ENCODE measurements at places on chromosomes 7 and 10.

- DNase-seq: no peak
Measured at GRCh38 chr7:144731661-144732351, 104.0 kb downstream of the TPK1 start.

GRCh38 chr10:71912431-71912830 is 51.8 kb upstream of the CHST3 start:
- no peak for DNase-seq

DNA sequence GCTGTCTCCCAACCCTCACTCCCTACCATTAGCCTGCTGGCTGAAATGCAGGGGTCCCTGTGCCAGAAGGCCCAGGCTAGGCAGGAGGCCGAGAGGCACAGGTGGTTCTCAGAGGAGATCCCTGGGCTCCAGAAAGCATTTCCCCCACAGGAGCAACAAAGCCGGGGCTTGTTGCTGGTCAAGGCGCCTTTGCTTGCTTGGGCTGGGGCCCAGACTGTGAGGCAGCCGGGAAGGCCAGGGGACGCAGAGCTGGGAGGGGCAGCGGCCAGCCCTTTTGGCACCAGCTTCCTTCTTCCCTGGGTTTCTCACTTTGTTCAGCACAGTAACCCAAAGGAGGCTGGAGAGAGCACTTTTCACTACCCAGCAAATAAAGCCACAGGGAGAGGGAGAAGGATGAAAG is 48.6 kb downstream of the FBXW4 start:
- no peak for DNase-seq

DNA sequence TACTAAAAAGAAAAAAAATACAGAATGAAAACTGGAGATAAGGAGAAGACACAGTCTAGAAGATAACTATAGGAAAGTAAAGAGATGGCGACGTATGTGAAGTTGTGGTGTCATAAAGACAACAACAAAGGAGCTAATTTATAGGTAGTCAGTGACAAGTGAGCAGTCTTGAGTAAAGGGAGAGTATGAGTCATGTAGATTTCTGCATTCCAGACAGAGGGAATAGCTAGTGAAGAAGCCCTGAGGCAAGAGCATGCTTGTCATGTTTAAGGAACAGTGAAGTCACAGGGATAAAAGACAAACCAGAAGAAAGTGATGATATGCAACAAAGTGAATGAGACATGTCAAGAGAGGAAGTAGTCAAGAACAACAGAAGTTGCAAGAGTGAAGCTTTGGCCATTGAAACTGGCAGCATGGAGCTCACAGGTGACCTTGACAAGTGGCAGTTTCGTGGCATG is 2.3 kb upstream of the MIOS start:
- DNase-seq: no peak

DNA sequence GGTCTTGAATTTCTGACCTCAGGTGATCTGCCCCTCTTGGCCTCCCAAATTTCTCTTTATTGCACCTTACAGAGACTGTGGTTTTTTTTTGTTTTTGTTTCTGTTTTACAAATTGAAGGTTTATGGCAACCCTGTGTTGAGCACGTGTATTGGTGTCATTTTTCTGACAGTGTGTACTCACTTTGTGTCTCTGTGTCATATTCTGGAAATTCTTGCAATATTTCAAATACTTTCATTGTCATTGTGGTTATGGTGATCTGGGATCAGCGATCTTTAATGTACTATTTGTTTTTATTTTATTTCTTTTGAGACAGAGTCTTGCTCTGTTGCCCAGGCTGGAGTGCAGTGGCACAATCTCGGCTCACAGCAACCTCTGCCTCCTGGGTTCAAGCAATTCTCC is 89.8 kb downstream of the PRTFDC1 start:
- no peak for DNase-seq
